ENCODE measurements at places on chromosomes 6 and 20. TPM values are rescaled to one million over a fixed set of nuclear protein-coding genes. Genes with fewer than 3 reads are reported as not detected.

- DNase-seq: no peak
These were observed 146.5 kb downstream of the EDN1 start for GRCh38 chr6:12436683-12437082.

- DNase-seq: no peak
These were observed 184.2 kb downstream of the LY86 start for GRCh38 chr6:6772751-6773150.

GRCh38 chr6:139623372-139623771, 248.9 kb upstream of the CITED2 start:
- DNase-seq: no peak

- DNase-seq: no peak
These were observed 242.8 kb upstream of the TCF21 start for GRCh38 chr6:133645966-133646740.

- no peak for DNase-seq
These were observed 26.6 kb downstream of the HLA-A start for GRCh38 chr6:29968905-29969304.

DNA sequence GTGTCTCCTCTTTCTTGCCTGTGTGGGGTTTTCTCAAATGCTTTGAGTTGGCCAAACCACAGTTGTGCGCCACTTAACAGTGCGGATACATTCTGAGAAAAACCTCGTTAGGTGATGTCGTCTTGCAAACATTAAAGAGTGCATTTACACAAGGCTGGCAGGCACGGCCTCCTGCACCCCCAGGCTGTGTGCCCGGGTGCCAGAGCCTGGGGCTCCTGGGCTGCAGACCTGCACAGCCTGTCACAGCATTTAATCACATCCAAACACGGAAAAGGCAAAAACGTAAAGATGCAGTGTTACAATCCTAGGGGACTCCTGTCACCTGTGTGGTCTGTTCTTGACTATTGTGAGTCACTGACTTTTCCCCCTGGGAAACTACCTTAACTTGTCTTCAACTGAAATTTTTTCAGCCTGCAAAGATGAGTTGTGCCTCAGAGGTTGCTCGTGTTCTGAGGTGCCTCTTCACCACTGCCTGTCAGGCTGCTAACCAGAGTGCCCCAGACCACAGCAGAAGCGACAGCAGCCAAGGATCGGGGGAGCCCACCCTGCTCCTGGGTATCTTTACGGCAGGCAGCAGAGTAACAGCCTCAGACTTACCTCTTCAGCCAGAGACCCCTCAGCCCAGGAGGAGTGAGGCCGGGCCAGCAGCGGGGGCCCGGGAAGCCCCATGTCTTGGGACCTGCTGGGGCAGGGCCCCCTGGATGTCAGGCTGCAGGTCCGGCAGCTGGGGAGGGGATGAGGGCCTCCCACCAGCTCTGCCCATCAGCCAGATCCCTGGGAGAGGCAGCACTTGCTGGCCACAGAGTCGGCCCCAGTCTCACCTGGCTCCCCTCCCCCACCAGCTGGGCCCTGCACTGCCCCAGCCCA, 683 bp upstream of the C20orf204 start:
- DNase-seq: no peak

GRCh38 chr6:53067849-53068361, 2.7 kb downstream of the FBXO9 start:
- no peak for DNase-seq

DNA sequence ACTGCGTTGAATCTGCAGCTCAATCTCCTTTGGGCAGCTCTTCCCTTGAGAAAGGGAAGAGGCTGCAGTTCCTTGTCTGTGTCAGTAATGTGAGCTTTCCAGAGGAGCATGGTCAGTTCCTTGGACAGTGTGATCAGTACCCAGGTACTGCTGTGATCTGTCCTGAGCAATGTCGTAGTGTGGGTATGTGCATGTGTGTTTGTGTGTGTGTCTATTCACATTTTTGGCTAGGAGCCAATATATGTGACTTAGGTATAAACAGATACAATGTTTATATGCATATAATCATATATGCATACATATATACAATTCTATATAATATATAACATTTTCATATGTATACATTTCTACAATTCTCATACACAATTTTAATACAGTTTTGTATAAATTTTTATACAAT, 85.4 kb upstream of the OLIG3 start:
- no peak for DNase-seq

- DNase-seq: no peak
These were observed 4.2 kb downstream of the KCNB1 start for GRCh38 chr20:49478266-49478665.

DNA sequence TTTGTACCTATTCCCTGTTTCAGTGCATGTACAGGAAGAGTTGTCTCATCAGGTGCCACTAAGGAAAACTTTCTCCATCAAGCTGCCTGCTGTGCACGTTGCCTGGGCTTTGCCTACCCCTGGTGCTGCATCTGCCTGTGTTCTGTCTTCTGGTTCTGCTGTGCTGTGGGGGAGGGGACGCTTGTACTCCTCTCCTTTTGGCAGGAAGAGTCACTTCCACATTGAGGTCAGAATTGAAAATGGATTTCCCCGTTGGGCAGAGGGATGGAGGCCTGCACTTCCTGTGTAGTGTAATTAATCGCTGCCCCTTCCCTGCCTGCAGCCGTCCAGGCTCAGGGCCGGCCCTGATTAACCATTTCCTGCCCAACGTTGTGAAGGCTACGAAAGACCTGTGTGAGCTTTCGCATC, 153.3 kb downstream of the SCML4 start:
- peak; percentile 62 for DNase-seq

DNA sequence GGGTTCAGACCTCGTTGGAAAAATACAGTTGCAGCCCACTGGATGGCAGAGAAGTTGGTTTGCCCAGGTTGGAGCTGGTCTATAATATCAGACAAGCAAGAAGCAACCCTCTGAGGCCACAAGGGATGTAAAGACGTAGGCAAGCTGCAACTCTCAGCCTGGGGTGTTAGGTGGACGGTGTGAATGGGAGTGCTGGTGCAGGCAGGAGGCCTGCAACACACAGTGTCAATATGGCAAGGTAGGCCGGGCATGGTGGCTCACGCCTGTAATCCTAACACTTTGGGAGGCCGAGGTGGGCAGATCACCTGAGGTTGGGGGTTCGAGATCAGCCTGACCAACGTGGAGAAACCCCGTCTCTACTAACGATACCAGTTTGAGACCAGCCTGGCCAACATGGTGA, 10.5 kb downstream of the VPS16 start:
- no peak for DNase-seq

- no peak for DNase-seq
These were observed 58.3 kb downstream of the WDR27 start for GRCh38 chr6:169643521-169643920.

DNA sequence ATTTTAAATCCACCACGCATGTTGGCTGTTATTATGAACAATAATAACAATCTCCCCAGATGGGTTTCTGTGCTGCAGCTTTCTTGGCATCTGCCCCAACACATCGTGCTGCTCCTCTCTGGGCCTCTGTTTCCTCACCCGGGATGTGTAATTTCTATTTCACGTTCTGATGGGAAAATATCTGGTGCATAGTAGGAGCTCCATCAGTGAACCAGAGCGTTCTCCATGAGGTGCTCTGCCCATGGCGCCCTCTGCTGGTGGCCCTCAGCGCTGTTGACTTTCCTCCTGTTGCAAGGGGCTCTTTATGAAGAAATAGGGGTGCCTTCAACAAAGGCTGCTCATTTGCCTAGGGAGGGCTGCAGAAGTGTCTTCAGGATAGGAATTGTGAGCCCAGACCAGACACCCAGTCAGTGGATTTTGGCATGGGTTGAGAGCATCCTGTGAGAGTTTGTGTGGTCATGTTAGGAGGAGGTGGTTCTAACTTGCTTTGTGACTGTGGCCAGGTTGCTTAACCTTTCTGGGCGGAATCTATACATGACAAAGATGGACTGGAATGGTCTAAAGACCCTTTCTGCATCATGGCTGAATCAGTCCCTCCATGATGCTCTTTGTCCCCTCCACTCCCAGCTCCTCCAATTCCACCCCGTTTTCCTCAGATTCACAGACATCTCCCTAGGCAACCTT, 8.1 kb downstream of the SCRT2 start:
- DNase-seq: peak; percentile 72

Gene KHDC1
- 0.81 TPM for total RNA-seq

Gene PTGIS
- total RNA-seq: 9.4 TPM

Gene CDH4
- 0.32 TPM for total RNA-seq

Gene POLR1H
- 21.9 TPM for total RNA-seq

Gene PRSS16
- total RNA-seq: not detected

Gene OR2H2
- total RNA-seq: not detected

Gene TXLNB
- 230 TPM for total RNA-seq

Data from psoas muscle (tissue), 8 donors.